Inflammatory macrophage treated with lipopolysaccharide for 4 hours (primary cell): ENCODE measurements at places on chromosomes 7 and 10.

- DNase-seq, result no peak
These were observed 83.6 kb upstream of the MYL10 start for GRCh38 chr7:101712652-101713051.

DNA sequence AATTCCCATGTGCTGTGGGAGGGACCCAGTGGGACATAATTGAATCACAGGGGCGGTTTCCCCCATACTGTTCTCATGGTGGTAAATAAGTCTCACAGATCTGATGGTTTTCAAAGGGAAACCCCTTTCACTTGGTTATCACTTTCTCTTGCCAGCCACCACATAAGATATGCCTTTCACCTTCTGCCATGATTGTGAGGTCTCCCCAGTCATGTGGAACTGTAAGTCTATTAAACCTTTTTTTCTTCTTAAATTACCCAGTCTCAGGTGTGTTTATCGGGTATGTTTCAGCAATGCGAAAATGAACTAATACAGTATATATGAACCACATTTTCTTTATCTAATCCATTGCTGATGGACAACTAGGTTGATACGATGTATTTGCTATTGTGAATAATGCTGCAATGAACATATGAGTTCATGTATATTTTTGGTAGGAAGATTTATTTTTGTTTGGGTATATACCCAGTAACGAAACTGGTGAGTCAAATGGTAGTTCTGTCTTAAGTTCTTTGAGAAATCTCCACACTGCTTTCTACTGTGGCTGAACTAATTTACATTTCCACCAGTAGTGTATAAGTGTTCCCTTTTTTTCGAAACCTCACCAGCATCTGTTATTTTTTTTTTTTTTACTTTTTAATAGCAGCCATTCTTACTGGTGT lies 70.0 kb upstream of the HGF start:
- peak; percentile 84 for DNase-seq

DNA sequence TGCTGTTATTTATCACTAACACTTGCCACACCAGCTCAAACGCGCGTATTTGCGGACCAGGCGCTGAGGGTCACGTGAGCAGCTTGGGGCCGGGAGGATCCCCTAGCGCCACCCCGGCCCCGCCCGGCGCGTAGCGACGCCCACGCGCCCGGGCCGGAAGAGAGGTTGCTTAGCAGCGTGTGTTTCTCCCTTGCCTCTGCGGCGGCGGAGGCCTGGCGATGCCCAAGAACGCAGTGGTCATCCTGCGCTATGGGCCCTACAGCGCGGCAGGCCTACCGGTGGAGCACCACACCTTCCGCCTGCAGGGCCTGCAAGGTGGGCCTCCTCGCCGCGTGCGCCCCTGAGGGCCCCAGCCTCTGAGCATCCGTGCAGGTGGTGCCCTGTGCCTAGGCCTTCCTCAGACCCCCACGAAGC lies at the start of gene C10orf53:
Gene C10orf53, plus strand, starts transcription at position 172 of the 414 bp plus-strand sequence. Its CDS starts 47 bp downstream, at position 219.
- DNase-seq, result peak; percentile 36

GRCh38 chr7:131493581-131493980 lies 62.8 kb downstream of the PODXL start:
- no peak for DNase-seq

DNA sequence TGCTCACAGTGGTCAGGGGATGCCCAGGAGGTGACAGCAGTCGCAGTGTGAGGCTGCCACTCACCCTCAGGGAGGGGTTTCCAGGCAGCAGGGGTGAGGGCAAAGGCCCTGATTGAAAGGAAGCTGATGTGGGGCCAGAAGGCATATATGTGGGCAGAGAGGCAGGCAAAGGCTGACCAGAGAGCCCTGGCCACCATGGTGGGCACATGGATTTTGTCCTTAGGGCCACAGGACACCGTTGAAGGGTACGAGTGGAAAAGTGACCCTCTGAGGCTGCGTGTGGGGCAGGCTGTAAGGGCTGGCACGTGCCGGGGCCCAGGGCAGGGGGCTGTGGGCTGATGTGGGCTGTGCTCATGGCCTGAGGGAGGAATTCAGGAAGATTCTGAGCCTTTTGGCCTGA lies 57.5 kb upstream of the ZNF32 start:
- DNase-seq, result no peak
